ENCODE measurements at places on chromosomes 6 and 20.

- no peak for DNase-seq
Observed at GRCh38 chr6:165831812-165832510, 168.9 kb upstream of the PDE10A start.

DNA sequence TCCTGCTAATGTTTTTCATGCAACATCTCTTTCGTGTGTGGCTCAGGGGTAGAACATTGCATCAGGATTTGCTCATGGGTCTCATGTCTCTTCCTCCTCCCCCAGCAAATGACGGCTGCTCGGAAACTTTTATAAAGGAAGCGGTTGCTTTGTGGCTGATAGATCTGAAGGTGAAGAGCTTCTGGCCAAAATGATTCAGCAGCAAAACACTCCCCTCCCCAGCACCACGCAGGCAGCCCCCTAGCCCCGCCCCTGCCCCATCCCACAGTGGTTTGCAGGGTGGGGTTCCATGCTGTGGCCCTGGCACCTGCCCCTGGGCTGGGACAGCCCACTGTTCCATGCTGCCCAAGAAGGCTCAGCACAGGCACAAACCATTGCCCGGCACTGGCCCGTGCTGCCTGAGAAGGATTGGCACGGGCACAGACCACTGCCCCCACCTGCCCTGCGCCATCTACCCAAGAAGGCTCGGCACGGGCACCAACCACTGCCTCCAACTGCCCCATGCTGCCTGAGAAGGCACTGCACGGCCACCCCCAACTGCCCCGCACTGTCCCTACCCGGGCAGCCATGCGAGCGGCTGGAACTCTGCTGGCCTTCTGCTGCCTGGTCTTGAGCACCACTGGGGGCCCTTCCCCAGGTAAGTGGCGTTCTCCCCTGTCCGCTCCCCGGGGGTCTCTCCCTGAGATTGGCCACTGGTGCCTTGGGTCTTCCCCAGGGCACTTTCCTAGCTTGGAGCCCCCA is at the start of gene CST7:
CST7 (plus strand) TSS at position 331 of the 741 bp plus-strand sequence; CDS start at position 568, 237 bp downstream.
- peak; percentile 85 for DNase-seq

GRCh38 chr6:20159781-20160540 is 52.3 kb downstream of the MBOAT1 start:
- no peak for DNase-seq

DNA sequence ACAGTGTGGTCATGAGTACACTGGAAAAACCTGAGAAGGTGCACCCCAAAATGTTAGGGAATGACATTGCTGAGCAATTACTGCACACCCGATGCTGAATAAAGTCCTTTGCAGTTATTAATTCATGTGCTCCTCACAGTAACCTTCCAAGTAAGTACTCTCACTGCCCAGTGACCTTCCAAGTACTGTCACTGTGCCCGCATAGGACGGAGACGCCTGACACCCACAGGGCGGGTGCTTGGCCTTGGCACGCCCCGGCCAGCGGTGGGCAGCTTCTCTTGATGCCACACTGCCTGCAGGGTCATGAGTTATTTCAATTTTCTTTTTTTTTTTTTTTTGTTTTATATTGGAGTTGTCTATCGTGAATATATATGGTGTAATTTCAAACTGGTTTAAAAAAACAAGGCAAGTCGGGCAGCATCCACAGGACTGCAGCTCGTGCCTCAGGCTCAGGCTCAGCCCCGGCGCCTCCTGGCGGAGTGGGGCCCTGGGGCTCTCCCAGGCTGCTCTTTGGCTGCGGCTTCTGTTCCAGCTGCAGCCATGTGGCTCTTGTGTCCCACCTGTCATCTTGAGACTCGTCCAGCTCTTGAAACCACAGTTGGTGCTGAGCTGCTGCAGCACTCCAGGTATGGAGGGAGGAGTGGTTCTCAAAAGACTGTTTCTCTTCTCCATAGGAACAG is 27.0 kb downstream of the PNLDC1 start:
- DNase-seq = no peak

DNA sequence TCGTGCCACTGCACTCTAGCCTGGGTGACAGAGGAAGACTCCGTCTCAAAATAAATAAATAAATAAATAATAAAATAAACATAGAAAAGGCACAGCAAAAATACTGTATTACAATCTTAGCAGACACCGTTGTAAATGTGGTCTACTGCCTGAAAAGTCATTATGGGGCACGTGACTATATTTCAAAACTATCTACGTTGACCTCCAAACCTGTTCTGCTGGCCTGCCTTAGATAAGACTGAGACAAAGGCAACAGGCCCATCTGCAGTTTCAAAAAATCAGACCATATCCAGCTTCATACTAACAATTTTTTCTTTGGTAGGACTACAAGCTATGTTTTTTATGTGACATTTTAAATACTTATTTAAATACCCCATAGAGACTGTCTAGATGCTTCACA is 59.1 kb downstream of the AGPAT4 start:
- no peak for DNase-seq

GRCh38 chr6:62805431-62805830 is 405.8 kb upstream of the FKBP1C start:
- DNase-seq = no peak

- no peak for DNase-seq
Observed at GRCh38 chr20:62519826-62520225, 44.0 kb upstream of the GATA5 start.

DNA sequence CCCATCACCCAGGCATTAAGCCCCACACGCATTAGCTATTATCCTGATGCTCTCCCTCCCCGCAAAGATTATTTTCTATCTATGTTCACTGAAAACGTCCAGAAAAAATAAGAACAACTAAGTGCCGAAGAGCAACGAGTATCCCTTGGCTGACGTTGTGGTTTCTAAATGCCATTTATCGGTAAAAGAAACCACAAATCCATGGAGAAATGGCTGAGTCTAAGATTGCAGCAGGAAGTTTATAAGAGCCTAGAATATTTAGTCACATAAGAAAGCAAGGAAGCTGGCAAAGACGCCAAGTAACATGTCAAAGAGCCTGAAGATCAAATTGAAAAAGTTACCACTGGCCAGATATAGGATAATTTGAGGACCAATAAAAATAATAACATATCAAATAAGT is 18.1 kb upstream of the NOX3 start:
- no peak for DNase-seq

DNA sequence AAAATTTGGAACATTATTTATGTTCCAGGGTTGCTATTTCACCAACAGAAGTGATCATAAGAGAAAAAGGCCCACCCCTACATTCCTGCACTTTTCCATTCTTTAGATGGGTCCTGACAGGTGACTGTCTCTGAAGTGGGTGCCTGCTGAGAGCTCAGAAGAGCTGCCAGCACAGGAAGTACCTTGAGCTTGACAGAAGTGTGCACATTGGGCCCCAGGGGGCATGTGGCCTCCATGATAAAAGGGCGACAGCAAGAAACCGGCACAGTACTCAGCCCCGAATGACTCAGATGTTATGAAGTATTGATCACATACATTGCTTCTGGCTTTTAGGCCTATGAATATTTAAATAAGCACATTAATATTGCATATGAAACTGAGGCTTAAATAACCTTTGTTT is 150.4 kb downstream of the PCSK2 start:
- no peak for DNase-seq

- no peak for DNase-seq
Observed at GRCh38 chr6:168121303-168121665, 42.3 kb upstream of the FRMD1 start.

GRCh38 chr20:57834306-57835073 is 124.7 kb upstream of the PMEPA1 start:
- no peak for DNase-seq

DNA sequence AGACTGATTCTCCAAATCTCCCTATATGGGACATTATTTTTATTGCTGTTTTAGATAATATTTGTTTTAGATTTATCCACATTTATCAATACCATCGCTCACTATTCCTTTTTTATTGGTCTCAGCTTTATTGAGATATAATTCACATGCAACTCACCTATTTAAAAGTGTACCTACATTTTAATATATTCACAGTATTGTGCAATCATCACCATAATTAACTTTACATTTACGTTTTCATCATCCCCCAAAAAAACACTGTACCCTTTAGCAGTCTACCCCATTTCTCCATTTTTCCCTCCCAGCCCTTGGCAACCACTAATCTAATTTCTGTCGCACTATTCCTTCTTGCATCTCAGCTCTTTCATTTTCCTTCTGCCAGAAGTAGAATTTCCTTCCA is 110.8 kb upstream of the HDAC2 start:
- no peak for DNase-seq

DNA sequence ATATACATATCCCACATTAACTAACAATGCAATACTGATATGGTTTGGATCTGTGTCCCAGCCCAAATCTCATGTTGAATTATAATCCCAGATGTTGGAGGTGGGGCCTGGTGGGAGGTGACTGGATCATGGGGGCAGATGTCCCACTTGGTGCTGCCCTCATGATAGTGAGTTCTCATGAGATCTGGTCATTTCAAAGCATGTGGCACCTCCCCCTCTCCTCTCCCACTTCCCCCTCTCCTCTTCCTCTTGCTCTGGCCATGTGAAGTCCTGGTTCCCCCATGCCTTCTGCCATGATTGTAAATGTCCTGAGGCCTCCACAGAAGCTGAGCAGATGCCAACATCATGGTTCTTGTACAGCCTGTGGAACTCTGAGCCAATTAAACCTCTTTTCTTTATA is 71.2 kb downstream of the FYN start:
- DNase-seq = no peak

- DNase-seq = peak; percentile 58
Observed at GRCh38 chr20:36465109-36466080, 75.9 kb upstream of the MYL9 start.

GRCh38 chr6:169883316-169883715 is 131.9 kb downstream of the ERMARD start:
- DNase-seq = no peak

DNA sequence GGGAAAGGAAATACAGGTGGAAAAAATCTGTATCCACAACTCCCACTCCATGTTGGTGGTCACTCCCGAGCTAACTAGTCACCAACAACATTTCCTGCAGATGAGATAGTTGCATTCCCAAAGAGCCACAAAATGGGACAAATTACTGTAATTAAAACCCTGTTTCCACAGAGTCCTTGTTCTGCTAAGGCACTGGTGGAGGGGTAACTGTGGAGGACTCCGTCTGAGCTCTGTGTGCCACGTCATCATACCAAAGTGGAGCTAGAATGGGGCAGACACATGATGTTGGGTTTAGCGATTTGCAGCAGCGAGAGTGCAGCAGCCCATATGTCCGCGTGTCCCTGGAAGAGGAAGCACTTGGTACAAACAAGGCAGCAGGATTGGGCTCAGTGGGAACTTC is 172.5 kb upstream of the KCNK16 start:
- DNase-seq = no peak

- no peak for DNase-seq
Observed at GRCh38 chr6:157339432-157339831, 16.1 kb upstream of the TMEM242 start.

GRCh38 chr20:13008761-13009681 is at the start of gene SPTLC3:
Gene SPTLC3 (plus strand): TSS chr20:13008972. CDS start chr20:13009268, 296 bp downstream.
- DNase-seq = no peak

GRCh38 chr6:25242567-25242966 is 36.6 kb upstream of the CARMIL1 start:
- DNase-seq = no peak

DNA sequence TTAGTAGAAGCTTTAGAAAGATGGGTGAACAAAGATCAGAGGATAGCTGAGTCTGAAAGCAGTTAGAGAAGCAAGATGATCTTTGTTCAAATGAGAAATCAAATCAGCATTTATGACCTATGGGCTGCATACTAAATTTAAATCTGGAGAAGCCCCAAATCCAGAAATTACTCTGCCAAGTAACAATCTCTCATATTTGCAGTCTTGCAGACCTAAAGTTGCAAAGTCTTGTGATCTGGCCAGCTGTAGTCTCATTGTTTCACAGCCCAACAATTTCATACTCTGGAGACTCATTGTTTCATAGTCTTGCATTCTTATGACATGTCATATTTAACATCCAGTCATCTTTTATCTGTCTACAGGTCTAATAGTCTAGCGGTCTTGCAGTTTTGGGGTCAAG is 364.9 kb upstream of the RSPO3 start:
- DNase-seq = no peak

DNA sequence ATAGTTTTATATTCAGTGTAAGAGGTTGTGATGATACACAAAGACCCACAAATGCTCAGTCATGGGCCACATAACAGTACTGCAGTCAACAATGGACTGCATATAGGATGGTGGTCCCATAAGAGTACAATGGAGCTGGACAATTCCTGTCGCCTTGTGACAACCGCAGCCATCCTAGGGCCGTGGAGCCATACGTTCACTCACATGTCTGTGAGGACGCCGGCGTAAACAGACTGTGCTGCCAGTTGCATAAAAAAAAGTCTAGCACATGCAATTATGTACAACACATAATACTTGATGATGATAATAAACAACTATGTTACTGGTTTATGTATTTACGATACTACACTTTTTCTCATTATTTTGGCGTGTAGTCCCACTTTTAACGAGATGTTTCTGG is 30.9 kb downstream of the BFSP1 start:
- DNase-seq = no peak

GRCh38 chr6:42694586-42694985 is 27.8 kb downstream of the PRPH2 start:
- DNase-seq = no peak

GRCh38 chr6:66199171-66199570 is 492.1 kb upstream of the EYS start:
- DNase-seq = no peak

DNA sequence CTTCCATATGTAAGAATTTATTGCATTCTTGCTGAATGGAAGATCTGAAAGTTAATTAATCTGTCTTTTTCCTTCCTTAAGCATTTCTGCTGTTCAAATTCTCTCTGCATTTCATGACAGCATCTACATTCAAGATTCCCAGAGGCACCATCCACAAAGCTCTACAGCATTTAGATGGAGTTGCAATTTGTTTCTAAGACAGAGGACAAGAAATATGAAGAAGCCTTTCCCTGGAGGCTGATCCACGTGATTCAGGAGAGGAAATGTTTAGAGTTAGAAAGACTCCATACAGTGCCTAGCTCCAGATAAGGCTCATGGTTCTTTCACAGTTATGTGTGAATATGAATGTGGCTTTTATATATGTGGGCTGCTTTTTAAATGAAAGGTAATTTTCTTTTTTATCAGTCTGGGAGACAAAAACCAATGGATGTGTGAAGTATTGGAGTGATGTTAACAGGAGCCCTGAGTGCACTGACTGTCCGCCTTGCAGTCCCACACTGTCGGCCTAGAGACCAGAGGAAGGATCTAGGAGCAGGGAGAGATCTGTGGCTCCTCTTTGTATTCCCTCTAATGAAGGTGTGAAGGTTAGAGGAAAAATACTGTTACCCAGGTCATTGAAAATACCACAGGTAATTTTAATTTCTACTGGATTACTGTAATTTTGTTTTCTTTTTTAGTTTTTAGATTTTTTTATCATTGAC is 686.6 kb upstream of the GJE1 start:
- DNase-seq = no peak

- DNase-seq = no peak
Observed at GRCh38 chr20:54214566-54214965, 6.7 kb downstream of the PFDN4 start.

- no peak for DNase-seq
Observed at GRCh38 chr6:35047265-35048011, 93.7 kb downstream of the TCP11 start.

- no peak for DNase-seq
Observed at GRCh38 chr6:147279427-147279826, 75.2 kb downstream of the STXBP5 start.
